Chondrocyte (in vitro differentiated cells): ENCODE measurements at places on chromosomes 5 and 9. TPM values are rescaled to one million over a fixed set of nuclear protein-coding genes. Genes with fewer than 3 reads are reported as not detected.

DNA sequence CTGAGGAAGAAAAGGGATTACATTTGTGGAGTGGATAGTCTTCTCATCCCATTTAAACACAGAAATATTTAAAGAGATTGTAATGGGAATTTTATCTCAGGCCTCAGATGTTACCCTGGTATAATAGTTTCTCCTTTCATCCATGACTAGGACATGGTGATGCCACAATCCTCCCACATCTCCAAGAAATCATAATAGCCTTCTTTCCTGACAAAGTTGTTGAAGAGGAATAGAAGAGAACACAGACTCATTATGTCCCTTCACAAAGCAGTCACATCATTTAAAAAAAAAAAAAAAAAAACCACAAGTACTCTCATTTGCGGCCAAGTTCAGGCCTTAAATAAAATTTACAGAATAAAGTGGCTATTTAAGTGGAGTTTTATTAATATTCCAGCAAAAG is 359.6 kb downstream of the DEPDC1B start:
- DNase-seq = no peak

DNA sequence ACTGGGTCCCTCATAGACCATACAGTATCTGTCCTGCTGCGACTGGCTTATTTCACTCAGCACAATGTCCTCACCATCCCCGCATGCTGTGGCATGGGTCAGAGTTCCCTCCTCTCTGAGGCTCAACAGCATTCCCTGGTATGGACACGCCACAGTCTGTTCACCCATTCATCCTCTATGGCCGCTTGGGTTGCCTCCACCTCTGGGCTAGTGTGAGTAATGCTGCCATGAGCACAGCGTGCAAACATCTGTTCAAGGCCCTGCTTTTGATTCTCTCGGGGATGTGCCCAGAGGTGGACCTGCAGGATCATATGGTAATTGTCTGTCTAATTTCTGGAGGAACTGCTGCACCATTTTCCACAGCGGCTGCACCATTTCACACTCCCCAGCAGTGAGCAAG is 5.5 kb upstream of the FBP2 start:
- DNase-seq = no peak

DNA sequence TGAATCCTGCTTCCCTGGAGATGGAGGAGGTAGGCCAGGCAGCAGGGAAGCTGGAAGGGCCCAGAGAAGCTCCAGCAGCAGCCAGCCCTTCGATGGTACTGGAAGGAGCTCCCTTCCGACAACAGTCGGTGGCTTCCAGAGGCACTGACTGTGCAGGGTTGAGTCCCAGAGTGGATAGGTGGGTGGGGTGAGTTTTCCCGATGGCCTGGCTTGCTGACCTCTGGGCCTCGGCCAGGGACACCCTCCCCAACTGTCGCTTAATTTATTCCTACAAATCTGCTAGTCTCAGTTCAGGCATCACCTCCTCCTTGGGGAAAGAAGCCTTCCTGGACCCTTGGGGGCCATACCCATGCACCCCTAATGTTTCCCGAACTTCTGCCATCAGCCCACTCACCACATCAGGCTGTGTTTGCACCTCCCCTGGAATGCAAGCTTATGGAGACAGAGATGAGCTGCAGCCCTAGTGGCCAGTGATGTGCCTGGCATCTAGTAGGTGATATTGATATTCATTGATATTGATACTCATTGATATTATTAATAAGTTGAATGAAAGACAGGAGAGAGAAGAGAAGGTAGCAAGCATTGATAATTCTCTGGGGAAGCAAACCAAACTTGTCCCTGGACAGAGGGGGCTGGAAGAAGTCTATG is 104.6 kb upstream of the BOD1 start:
- DNase-seq = no peak

- no peak for DNase-seq
These were observed 200.1 kb downstream of the PAX5 start for GRCh38 chr9:36833954-36834353.

Gene ZDHHC21
- 9.8 to 15.8 TPM (median 11.4 TPM) in 3 replicates for total RNA-seq

Gene WDR31
- 1.7 to 2.4 TPM (median 1.8 TPM) in 3 replicates for total RNA-seq

Gene DRD1
- total RNA-seq = 0.10 to 0.35 TPM (median 0.23 TPM) in 3 replicates

Gene IFNA2
- total RNA-seq = not detected in 3 replicates

Gene MAST4
- total RNA-seq = 11.1 to 22.1 TPM (median 11.3 TPM) in 3 replicates
